ENCODE measurements at places on chromosomes 12 and 14.

DNA sequence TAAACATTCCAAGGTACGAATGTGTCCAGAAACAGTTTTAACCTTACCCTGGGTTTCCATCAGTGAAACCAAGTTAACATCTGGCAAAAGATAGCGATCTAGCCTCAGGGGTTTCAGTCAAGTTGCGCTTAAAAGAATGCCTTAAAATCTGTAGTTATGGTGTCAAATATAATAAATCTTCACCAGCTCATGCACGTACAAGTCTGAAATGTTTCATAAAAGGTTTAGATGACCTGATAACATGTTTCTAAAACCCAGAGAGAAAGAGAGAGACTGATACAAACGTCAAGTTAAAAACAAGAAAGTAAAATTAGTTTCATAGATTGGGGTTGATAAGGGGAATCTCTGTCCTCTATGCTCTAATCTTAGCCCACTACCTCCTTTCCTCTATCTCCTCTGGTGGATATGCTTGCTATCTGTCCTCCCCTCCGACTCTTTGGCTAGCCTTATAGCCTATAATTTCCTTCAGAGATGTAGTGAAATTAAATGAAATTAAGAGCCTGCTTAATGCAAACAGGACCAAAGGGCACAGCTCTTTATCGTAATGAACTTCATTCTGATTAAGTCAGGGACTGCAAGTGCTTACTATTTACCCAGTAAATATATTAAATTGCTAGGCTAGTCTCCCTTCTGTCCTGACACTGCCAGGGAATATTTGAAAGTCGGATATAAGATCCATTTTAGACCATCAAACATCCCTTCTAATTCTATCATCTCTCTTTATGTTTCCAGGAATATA is 18.4 kb upstream of the FOS start:
- DNase-seq = no peak

DNA sequence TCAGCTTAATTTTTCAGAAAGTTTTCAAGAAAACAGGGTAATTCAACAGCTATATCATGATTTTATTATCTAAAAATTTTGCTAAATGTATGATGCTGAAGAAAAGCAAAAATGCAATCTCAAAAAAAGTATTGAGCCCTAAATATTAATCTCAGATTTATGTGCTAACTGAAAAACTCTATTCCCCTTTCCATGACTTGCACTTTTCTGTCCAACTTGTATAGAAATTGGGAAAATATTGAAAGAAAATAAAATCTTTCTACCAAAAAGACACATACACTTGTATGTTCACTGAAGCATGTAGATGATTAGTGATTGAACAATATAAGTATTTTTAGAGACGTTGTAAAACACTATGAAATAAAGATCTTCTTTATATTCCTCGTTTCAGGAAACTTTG is 368.0 kb upstream of the ATXN7L3B start:
- DNase-seq = no peak

DNA sequence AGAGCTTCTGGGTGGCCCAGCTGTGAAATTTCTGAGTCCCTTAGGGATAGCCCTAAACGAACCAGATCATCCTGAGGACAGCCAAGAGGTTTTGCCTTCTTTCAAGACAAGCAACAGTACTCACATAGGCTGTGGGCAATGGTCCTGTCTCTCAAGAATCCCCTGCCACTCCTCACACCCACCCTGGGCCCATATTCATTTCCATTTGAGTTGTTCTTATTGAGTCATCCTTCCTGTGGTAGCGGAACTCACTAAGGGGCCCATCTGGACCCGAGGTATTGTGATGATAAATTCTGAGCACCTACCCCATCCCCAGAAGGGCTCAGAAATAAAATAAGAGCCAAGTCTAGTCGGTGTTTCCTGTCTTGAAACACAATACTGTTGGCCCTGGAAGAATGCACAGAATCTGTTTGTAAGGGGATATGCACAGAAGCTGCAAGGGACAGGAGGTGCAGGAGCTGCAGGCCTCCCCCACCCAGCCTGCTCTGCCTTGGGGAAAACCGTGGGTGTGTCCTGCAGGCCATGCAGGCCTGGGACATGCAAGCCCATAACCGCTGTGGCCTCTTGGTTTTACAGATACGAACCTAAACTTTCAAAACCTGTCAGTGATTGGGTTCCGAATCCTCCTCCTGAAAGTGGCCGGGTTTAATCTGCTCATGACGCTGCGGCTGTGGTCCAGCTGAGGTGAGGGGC is 38.9 kb downstream of the DAD1 start:
- no peak for DNase-seq

GRCh38 chr14:38209572-38210557 is 2.2 kb downstream of the SSTR1 start:
- DNase-seq = no peak

DNA sequence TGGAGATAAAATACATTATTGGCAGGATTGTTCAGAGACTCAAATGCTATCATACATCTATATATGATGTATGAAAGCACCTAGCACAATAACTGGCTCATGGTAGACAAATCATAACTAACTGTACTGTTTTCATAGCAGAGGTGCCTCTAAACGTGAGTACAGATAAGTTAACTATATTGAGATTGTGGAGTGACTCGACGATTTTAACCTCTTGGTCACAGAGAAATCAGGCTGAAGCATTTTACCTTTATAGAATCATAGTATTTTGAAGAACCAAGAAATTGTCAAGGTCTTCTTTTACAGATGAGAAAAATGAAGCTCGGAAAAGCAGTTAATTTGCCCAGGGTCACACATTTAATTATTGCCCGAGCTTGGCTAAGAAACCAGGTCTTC is 666 bp upstream of the DERA start:
- no peak for DNase-seq

DNA sequence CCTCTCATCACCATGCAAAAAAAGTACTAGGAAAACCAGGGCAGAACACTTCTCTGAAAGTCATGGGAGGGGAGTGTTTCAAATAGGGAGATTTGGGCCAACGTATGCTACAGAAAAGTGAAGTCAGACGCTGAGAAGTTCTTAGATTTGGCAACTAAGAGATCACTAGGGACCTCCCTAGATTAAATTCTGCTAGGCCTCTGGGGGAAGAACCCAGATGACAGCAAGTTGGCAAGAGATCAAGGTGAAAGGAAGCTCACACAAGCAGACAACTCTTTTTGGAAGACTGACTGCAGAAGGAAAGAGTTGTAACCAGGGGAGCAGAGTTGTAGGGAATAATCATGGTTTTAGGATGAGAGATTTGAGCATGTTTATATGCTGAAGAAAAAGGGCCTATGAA is 20.7 kb downstream of the IQSEC3 start:
- no peak for DNase-seq

GRCh38 chr12:65867394-65867793 is 43.1 kb downstream of the HMGA2 start:
- DNase-seq = no peak

GRCh38 chr12:55699471-55700055 is 8.1 kb downstream of the ITGA7 start:
- no peak for DNase-seq

DNA sequence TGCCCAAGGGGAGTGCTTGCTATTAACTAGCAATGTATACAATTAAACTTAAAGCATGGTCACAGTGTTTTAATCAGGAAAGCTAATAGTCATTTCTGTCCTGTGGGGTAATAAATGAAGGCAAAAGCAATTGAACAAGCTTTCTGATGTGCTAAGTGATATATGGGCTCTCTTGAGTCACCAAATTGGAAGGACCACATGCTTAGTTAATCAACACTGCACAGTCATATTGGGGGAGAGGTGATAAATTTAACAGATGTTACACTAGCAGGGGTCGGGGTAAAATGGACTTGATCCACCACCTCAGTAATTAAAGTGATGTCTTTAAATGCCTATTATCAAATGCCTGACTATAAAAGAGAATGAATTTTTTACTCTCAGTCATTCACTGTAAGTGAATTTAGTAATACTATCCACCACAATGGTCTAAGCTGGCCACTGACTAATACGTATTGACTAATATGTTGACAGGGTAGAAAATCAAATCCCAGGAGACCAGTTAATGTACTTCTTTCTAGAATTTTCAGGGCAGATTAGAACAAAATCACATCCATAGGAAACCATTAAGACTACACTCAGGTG is 736.3 kb downstream of the RPS29 start:
- no peak for DNase-seq

- no peak for DNase-seq
Observed at GRCh38 chr12:101743724-101744472, 4.6 kb upstream of the SYCP3 start.

DNA sequence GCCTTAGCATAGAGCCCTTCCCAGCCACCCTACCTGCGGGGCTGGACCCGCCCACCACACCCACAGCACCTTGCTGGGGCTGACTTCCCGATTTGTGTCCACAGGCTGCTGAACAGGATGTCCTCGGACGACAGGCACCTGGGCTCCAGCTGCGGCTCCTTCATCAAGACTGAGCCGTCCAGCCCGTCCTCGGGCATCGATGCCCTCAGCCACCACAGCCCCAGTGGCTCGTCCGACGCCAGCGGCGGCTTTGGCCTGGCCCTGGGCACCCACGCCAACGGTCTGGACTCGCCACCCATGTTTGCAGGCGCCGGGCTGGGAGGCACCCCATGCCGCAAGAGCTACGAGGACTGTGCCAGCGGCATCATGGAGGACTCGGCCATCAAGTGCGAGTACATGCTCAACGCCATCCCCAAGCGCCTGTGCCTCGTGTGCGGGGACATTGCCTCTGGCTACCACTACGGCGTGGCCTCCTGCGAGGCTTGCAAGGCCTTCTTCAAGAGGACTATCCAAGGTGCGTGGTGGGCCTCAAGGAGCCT is 63.4 kb downstream of the ESRRB start:
- no peak for DNase-seq

GRCh38 chr14:36313206-36313605 is 7.2 kb downstream of the MBIP start:
- no peak for DNase-seq

Measured in C1 segment of cervical spinal cord (tissue), 14 donors.